Neural progenitor cell (in vitro differentiated cells): ENCODE measurements at places on chromosomes 7 and 10.

- no peak for DNase-seq
These were observed 26.6 kb upstream of the R3HCC1L start for GRCh38 chr10:98107644-98108430.

DNA sequence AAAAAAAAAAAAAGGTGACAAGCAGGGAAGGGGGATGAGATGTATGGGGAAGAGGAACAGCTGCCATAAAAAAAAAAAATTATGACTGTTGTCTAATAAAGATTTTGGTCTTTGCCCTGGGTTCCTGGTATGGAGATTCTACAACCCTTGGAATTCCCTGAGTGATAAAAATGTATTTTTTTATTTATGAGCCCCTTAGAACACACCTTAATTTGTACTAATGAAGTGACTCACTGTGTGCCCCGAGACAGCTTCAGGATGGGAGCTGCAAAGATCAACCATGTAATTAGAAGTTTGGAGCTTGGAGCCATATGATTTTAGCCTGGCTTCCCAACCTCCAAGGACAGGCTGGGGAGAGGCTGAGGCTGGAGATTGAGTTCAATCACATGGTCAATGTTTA, 69.7 kb downstream of the NHLRC2 start:
- DNase-seq: no peak

- no peak for DNase-seq
These were observed 47.5 kb upstream of the DGKB start for GRCh38 chr7:14950013-14950412.

- DNase-seq: no peak
These were observed 4.9 kb upstream of the MEST start for GRCh38 chr7:130486954-130487436.

DNA sequence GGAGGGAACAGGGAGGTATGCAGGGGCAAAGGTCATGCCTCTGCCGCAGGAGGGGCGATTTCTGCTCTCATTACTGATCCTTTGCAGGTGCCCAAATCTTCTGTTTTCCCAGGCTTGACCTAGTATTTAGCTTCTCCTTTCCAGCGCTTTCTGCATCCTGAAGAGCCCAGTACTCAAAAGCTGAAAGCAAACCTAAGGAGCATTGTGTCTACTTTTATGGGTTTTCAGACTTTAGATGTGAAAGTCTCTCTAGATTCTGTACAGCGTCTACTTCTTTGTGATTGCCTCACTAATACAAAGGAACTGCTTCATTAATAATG, 560 bp downstream of the GBF1 start:
- DNase-seq: no peak

- DNase-seq: no peak
These were observed 194.2 kb downstream of the BICC1 start for GRCh38 chr10:58706836-58707235.

- DNase-seq: no peak
These were observed 126.6 kb upstream of the LYZL2 start for GRCh38 chr10:30756151-30756550.

GRCh38 chr7:91353848-91354247, 89.6 kb downstream of the FZD1 start:
- peak; percentile 76 for DNase-seq
